ENCODE measurements at places on chromosomes 7 and 10. TPM values are rescaled to one million over a fixed set of nuclear protein-coding genes. Genes with fewer than 3 reads are reported as not detected.

Gene CNTNAP2
- total RNA-seq = 1.1 TPM

Gene PANK1
- total RNA-seq = 7.4 TPM

Gene CHN2
- total RNA-seq = 2.7 TPM

Gene TEX36
- not detected for total RNA-seq

Gene AASS
- total RNA-seq = 27.4 TPM

Gene LIPN
- not detected for total RNA-seq
